Daoy (cell line): ENCODE measurements at places on chromosomes 2 and 18. TPM values are rescaled to one million over a fixed set of nuclear protein-coding genes. Genes with fewer than 3 reads are reported as not detected.
A peak's percentile ranks its signal among the peaks of the same experiment; 100 is the strongest.

GRCh38 chr2:134029418-134029817 lies 224.5 kb upstream of the MGAT5 start:
- no peak for DNase-seq

Gene INSIG2
- total RNA-seq, result 7.8 and 20.5 TPM in 2 replicates

- DNase-seq, result no peak
These were observed 249.8 kb upstream of the GCFC2 start for GRCh38 chr2:75960472-75961009.

GRCh38 chr2:164599954-164600589 lies 21.2 kb downstream of the GRB14 start:
- DNase-seq, result peak; percentile 41

Gene OTOS
- 0.34 TPM in 1 of 2 replicates, not detected in the other for total RNA-seq

DNA sequence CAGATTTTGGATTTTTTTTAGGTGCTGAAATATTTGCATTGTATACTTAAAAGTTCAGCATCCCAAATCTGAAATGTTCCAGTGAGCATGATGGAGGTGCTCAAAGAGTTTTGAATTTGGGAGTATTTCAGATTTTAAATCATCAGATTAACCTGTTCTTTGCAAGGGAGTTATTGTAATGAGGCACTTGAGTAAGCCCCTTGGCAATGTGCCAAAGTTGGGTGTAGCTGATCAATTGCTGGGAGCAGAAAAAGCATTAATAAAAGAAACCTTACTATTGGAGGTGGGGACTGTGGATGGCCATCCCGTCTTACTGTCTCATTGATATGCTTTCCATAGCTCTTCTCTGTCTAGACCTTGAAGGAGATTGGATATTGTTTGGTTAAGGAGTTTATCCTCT lies 28.3 kb downstream of the MALT1 start:
- no peak for DNase-seq
